Stimulated activated CD4-positive, alpha-beta T cell treated with anti-CD3 and anti-CD28 coated beads, Interleukin-4, amount 100 ng/mL, for 1 hour (primary cell): ENCODE measurements at places on chromosomes 16 and 17.

- no peak for DNase-seq
These were observed 16.4 kb downstream of the ATP6V0D1 start for GRCh38 chr16:67464565-67464964.

GRCh38 chr17:16101440-16101839 is 101.8 kb downstream of the TTC19 start:
- DNase-seq, result no peak

DNA sequence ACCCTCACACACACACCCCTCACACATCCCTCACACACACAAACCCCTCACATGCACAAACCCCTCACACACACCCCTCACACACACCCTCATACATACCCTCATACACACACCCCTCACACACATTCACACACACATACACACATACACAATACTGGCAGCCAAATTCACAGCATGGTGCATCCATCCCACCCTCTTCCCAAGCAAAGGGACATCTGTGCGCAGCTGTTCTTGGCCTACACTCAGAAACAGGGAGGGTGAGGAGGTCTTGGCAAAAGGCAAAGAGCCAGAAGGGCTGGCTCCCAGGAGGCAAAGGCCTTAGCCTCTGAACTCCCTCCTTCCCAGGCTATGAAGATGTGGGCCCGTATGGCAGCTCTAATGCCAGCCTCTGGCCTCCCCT is 23.4 kb downstream of the C17orf67 start:
- DNase-seq, result no peak

DNA sequence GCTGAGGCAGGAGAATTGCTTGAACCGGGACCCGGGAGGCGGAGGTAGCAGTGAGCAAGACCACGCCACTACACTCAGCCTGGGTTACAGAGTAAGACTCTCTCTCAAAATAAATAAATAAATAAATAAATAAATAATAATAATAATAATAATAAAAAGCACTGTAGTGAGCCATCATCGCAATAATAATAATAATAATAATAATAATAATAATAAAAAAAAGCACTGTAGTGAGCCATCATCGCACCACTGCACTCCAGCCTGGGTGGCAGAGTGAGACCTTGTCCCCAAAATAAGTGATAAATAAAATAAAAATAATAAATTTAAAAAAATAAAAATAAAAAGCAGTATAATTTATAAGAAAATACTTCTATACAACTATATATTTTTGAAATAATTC is 40.3 kb downstream of the SMURF2 start:
- DNase-seq, result no peak

DNA sequence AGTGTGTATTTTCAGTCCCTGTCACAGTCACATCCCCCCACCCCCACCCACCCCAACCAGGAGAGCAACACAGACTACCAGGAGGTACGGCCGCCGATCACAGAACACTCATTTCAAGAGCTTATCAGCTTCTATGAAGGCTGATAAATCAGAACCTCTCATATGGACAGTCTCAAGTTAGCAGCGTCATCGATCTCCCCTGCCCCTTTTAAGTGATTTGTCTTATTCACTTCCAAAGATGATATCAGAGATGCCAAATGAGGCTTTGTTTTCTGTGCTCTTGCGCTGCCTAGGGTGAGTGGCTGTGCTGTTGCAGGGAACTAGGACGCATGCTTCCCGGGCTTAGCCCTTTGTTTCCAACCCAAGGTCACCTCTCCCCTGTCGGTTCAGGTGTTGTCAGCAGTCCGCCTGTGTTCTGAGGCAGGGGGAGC is 26.8 kb upstream of the PMFBP1 start:
- DNase-seq, result no peak

GRCh38 chr16:69276148-69277115 is 34.7 kb upstream of the VPS4A start:
- DNase-seq, result no peak

DNA sequence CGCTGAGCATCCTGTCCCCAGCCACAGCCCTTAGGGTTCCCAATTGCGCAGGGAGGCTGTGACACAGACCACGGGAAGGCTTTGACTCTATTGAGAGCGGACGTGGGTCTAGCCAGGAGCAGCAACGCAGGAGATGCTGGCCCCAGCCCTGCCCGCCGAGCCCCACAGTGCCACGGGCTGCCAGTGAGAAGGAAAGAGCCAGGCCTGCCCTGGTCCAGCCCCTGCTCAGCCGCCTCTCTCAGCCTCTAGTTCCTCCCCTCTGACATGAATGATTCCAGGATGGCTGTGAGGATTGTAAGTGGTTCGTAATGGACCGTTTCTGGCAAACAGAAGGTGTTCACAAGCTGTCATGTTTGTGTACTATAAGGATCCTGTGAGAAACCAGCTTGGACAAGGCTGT is 2.5 kb downstream of the BHLHA9 start:
- no peak for DNase-seq

DNA sequence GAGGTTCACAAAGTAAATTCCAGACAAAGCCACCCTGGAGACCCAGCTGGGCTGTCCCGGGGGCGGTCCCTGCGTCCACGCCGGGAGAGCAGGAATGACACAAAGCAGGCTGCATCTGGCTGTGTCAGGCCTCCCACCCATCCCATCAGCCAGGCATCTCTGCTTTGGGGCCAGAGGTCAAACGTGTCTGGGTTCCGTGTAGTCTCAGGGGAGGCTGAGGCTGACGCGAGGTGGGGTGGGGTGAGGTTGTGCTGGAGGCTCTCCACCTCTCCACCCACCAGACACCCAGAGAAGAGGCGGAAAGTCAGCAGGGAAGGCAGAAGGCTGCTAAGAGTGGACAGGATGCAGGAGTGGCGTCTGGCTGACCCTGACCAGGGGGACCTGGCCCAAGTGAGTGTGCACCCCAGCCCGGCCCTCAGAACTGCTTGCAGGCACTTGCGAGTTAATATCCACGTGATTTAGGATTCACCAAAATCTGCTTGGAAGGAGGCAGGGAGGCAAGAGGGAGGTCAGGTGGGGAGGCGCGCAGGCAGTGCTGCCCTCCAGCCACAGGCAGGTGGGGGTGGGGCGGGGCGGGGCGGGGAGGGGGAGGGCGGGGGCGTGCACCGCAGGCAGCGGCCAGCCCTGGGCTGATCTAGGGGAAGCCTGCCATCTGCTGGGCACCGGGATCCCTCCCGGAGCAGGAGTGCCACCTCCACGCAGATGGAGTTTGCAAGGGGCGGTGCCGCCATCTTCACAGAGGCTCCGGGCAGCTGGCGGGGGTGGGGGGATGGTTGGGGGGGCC is 44.3 kb downstream of the TBC1D16 start:
- peak; percentile 86 for DNase-seq

- DNase-seq, result no peak
These were observed 18.4 kb downstream of the PIMREG start for GRCh38 chr17:6462692-6463091.

- no peak for DNase-seq
These were observed 45.1 kb upstream of the LYRM9 start for GRCh38 chr17:27938241-27938640.

DNA sequence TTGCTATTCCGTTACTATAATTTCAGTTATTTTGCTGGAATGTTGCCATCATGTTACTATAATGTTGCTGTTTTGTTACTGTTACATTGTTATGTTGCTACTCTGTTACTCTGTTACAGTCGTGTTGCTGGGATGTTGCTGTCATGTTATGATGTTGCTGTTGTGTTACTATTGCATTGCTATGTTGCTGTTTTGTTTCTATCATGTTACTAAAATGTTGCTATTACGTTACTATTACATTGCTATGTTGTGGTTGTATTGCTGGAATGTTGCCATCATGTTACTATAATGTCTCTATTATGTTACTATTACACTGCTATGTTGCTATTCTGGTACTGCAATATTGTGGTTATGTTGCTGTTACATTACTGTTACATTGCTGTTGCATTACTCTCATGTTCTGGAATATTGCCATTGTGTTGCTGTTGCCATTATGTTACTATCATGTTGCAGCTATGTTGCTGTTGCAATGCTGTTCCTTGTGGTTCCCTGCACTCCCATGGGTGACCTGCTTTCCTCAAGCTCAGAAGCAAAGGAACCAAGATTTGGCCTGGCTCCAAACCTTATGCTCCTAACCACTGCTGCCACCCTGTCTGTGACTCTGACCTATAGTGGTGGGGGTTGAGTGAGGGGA is 64.4 kb downstream of the ABCC6 start:
- DNase-seq, result no peak

DNA sequence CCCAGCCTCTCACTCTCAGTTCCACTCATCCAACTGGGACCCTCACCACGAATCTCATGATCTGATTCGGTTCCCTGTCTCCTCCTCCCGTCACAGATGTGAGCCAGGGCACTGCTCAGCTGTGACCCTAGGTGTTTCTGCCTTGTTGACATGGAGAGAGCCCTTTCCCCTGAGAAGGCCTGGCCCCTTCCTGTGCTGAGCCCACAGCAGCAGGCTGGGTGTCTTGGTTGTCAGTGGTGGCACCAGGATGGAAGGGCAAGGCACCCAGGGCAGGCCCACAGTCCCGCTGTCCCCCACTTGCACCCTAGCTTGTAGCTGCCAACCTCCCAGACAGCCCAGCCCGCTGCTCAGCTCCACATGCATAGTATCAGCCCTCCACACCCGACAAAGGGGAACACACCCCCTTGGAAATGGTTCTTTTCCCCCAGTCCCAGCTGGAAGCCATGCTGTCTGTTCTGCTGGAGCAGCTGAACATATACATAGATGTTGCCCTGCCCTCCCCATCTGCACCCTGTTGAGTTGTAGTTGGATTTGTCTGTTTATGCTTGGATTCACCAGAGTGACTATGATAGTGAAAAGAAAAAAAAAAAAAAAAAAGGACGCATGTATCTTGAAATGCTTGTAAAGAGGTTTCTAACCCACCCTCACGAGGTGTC is 26.6 kb downstream of the STH start:
- no peak for DNase-seq

- DNase-seq, result no peak
These were observed 169.8 kb upstream of the SDK2 start for GRCh38 chr17:73814075-73814474.

GRCh38 chr16:84532291-84532724 is 27.8 kb upstream of the MEAK7 start:
- DNase-seq, result no peak

DNA sequence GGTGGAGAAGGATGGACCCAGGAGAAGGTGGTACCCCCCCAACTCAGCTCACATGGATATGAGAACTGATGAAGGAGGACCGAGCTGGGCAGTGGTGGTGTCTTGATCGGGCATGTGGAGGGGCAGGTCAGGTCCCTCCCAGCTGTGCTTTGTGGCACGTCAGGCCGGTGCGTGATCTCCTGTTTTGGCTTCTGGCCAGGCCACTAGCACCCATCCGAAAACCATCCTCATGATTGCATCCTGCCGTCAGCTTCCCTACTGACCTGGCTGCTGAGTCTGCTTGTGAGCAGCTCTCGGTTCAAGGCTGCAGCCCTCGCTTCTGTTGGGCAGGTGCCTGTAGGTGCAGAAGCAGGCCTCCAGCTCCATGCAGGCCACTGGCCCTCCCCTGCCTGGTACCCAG is 53.1 kb downstream of the PLD6 start:
- DNase-seq, result no peak

DNA sequence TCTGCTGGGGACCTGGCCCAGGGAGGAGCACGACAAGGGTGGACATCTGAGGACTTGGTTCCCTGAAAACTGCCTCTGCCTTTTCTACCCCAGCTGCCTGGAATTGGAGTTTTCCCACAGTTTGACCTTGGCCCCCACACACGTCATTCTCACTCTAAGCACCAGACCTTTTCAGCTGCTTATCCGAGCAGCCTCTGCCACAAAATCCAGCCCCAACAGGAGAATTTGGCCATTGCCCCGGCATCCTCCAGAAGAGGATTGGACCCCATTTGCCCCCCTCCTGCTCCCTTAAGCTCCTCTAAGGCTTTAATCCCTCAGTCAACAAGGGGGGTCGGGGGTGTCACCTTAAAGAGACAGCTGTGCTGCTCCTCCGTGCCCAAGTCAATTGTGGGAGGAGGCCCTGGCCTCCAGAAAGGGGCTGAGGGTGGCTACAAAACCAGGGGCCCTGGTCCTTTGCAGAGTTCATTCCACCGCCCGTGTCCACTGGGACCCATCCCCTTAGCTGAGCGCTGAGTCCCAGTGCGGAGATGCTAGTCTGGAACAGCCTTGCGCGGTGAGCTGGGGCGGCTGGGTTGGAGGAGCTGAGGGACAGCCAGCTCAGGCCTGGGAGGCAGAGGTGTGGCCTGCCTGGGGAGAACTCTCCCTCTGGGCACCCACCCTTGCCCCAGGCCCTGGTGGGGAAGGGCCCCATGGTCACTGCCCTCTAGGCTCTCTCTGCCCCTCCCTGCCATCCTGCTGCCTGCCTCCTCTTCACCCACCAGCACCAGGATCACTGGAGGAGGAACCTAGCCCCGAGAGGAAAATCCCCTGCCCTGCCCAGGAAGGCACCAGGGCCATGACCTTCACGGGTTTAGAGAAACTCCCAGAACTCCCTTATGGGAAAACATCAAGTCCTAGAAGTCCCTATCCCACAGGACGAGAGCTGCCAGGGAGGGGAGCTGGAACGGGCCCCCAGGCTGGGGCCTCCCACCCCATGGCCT is 18.8 kb downstream of the TTYH2 start:
- DNase-seq, result no peak

GRCh38 chr16:55116165-55116920 is 185.7 kb downstream of the IRX5 start:
- no peak for DNase-seq

- no peak for DNase-seq
These were observed 192.5 kb downstream of the ZNF423 start for GRCh38 chr16:49663081-49664065.

DNA sequence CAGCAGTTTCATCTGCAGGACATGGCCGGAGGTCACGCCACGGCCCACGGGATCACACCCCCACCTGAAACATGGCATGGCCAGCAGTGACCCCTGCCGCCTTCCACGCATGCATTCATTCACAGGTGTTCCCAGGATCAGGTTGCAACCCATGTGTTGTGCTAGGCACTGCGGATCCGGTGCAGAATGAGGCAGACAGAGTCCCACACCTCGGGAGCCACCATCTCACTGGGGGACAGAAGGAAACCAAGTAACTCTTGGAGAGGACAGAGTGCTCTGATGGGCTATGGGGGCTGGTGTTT is 4.3 kb upstream of the MSRB1 start:
- DNase-seq, result no peak

DNA sequence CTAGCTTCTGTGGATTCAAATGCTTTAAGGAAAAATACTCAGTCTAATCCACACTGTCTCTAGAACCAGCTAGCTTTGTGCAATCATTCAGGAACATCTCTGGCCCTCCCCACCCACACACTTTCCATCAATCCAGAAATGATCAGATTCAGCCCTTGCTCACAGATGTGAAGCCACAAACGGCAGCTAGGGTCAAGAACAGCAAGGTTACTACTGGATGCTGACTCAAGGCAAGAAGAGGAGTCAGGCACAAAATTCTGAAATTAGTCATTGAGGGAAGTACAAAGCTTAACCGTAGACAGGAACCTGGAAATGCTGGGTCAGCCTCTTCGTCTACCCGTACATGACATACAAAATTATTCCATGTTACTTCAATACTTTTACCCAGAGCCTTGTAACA is 174.6 kb downstream of the CDH13 start:
- no peak for DNase-seq
